ENCODE measurements at places on chromosomes 1 and 21. TPM values are rescaled to one million over a fixed set of nuclear protein-coding genes. Genes with fewer than 3 reads are reported as not detected.

- no peak for DNase-seq
Measured at GRCh38 chr1:66317248-66317515, 216.8 kb upstream of the SGIP1 start.

- no peak for DNase-seq
Measured at GRCh38 chr1:180981596-180982387, 40.9 kb downstream of the STX6 start.

GRCh38 chr1:199044191-199044590 lies 405.4 kb downstream of the PTPRC start:
- DNase-seq: no peak

DNA sequence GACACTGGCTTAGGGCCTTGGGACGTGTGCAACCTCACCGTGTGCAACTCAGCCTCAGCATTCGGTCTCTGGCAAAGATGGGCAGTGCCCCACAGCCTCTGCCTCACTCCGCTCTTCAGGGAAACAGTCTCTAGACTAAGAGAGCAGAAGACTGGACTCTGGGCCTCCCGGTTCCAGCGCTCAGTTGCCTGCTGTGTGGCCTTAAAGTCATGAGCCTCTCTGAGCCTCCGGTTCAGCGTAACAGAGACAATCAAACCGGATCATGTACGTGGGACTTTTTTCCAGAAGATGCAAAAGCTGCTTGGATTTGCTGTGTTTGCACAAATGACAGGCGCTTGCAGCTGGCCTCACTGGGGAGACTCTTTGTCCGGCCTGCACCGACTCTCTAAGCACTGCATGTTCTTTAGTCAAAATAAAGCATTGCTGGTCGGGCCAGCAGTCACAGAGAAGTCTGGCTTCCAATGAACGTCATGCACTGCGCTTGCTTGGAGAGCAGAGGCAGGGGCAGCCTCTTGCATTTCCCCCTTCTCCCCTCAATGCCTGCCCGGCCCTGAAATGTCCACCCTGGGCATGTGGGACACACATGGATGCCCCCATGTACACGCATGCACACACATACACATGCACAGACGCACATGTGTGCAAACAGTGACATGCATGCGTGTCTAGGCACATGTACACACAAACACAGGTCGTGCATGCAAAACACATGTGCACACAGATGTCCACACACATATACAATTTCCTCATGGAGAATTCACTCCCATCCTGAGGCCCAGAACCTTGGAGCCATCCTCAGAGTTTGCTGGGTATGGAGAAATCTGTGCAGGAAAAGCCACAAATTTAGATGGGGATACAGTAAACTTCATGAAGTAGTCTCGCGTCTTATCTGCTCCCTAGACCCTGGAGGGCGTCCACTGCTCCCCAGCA lies 152.4 kb downstream of the PRDM16 start:
- DNase-seq: no peak

- no peak for DNase-seq
Measured at GRCh38 chr1:68704800-68705443, 208.0 kb upstream of the DEPDC1 start.

DNA sequence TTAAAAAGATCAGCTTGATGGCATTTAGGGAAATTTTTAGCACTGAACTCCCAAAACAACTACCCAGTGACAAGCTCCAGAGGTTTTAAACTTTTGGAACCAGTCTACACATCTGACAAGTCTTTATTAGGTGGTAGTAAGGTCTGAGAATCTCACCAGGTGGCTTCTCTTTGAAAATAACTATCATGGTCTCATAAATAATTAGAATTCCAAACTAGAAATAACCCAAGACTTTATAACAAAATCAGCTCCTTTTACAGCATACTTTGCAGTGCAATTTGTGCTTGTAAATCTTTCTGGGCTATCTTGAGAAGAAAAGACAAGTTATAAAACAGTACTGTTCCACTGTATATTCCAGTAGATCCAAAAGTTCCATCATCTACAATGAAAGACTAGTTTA lies 108.7 kb downstream of the LTN1 start:
- DNase-seq: no peak

- no peak for DNase-seq
Measured at GRCh38 chr1:168921629-168922028, 184.9 kb upstream of the ATP1B1 start.

DNA sequence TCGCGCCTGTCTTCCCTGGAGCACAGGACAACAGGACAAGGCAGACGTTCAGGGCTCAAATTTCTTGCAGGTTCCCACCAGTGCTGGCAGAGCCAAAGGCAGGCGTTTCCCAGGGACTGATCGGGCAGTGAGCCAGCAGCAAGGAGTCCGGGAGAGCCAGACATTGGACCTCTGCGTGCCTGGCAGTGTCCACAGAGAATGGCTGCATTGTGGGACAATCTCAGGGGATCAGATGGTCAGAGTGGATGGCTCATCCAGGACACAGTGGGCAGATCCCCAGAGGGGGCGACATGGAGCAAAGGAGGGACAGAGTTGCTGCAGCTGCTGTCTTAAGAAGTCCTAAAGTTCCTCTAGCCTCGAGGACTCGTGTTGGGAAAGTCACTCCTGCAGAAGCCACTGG lies 4.6 kb downstream of the TMEM63A start:
- peak; percentile 51 for DNase-seq

GRCh38 chr21:31030367-31031106 lies 7.7 kb downstream of the KRTAP19-8 start:
- no peak for DNase-seq

GRCh38 chr1:47147047-47147785 lies 10.0 kb downstream of the CYP4A22 start:
- no peak for DNase-seq

- DNase-seq: no peak
Measured at GRCh38 chr21:44444286-44444931, 10.9 kb upstream of the LRRC3 start.

- no peak for DNase-seq
Measured at GRCh38 chr1:217181756-217182155, 449.1 kb downstream of the GPATCH2 start.

DNA sequence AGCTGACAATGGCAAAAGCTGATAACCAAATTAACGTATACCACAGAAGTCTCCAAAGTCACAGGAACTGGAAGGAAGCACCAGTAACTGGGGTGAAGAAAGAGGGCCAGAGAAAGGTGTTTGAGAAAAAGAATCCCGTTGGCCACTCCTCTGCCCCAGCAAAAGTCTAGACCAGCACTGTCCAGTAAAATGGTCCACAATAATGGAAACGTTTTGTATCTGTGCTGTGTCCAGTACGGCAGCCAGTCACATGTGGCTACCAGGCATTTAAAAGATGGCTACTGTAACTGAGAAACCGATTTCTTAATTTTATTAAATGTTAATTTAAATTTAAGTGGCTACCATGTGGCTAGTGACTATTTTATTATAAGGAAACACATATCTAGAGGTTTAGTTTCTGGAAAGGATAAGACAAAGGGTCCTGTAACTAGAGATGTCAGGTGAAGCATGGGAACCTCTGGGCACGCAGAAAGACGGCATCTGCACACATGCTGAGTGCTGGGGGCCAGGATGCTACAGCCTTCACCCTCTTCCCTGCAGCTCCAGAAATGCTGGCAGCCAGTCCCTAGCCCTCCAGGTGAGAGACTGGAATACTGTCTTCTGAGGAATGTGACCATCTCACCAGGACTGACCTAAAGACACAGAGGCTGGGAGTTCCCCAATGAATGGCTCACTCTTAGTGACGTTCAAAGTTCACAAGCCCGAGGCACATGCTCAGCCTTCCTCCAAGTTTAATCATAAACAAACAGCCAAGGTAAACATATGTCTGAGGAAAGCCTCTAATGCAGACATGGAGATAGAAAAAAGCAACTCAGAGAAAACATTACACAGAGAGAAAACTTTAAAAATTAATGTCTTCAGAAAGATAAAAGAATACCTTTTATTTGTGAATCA lies 50.7 kb downstream of the JAK1 start:
- no peak for DNase-seq

GRCh38 chr1:162080472-162081015 lies 11.1 kb downstream of the NOS1AP start:
- no peak for DNase-seq

Gene RIPPLY3
- total RNA-seq: not detected

Gene NES
- total RNA-seq: 303 TPM

Gene USH2A
- 2.8 TPM for total RNA-seq

Gene FALEC
- total RNA-seq: not detected

Gene ZBTB8A
- 3.8 TPM for total RNA-seq

Gene TNFRSF18
- total RNA-seq: not detected

Gene SPRR2E
- total RNA-seq: not detected

All from heart left ventricle (tissue), 16 donors.